CD4-positive, alpha-beta T cell treated with Interleukin-17A for 1 hour (primary cell): ENCODE measurements at places on chromosomes 1 and 21.
A peak's percentile ranks its signal among the peaks of the same experiment; 100 is the strongest.

GRCh38 chr1:156004843-156005584, 15.7 kb downstream of the SSR2 start:
- DNase-seq = peak; percentile 63

GRCh38 chr21:14744368-14744767, 198.3 kb upstream of the SAMSN1 start:
- no peak for DNase-seq

DNA sequence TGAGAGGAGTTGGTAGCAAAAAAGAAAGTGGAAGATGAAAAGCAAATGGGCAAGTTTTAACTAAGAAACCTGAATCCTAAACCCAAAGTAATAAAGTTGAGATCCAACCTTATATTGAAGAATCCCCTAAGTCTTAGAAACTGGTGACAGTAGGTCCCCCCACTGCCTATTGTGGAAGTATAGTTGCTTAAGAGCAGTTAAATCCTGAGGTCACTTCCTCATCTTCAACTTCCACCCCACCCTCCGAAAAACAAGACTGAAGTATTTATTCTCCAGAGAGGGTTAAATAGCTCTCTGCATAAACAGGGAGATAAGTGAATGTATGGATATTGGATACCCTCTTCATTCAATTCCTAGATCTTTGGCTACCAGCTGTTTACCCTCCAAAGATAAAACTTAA, 3.3 kb upstream of the DSTYK start:
- peak; percentile 15 for DNase-seq

- DNase-seq = no peak
Measured at GRCh38 chr1:228955691-228956090, 220.4 kb downstream of the RHOU start.

GRCh38 chr1:168892931-168893330, 163.9 kb upstream of the DPT start:
- no peak for DNase-seq

- no peak for DNase-seq
Measured at GRCh38 chr1:164709126-164709525, 150.1 kb downstream of the PBX1 start.
